ENCODE measurements at places on chromosomes 5 and 9. TPM values are rescaled to one million over a fixed set of nuclear protein-coding genes. Genes with fewer than 3 reads are reported as not detected.

The TMEM215 gene
- not detected for total RNA-seq

The NUTM2G gene
- total RNA-seq = not detected

The CCDC183 gene
- total RNA-seq = 0.64 TPM

The TMEM141 gene
- 121 TPM for total RNA-seq

DNA sequence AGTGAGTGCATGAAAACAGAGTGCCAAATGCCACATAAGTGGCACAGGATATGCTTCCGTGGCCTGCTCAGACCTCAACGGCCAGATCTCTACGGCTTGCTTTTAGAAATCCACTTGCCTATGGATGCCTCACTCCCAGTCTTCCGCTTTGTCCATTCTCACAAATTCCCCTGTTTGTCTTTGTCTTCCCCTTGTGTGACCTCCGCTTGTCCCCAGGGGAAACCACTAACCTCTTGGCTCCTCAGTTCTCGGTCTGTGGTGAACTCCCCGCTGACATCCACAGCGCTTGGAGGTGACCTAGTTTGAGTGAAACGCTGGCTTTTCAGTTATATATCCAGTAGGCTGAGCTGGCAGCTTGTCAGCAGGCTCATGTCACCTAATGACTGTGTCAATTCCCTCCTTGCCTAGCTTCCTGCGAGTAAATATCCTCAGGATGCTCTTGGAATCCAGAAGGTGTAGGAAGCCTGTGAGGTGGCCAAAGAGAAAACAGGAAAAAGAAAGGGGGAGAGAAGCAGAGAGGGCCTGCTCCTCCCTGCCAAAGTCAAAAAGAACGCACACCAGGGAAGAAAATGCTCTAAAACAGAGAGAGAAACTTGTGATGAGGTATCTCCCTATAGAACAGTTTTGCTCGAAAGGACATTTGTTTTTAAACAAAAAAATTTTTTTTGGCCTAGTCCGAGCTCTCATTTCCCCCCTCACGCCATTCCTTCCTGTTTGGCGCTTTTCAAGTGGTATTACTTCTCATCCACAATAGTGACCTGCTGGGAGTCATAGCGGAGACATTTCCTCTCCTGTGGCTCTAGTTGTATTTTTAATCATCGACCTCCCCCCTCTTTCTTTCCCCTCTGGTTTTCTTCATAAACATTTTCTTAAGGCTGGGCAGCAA, 101.6 kb upstream of the SPRY4 start:
- DNase-seq = peak; percentile 56

Data from breast epithelium (tissue), 4 donors.